ENCODE measurements at places on chromosomes 11 and 22.

GRCh38 chr11:129425214-129425613 lies 49.6 kb downstream of the BARX2 start:
- peaks cover 22% of the 10 kb centered on the region for H3K27me3 ChIP-seq
- no peak for DNase-seq
- peaks cover 2% of the 10 kb centered on the region for H3K36me3 ChIP-seq
- no peaks in the 10 kb centered on the region for H3K4me1 ChIP-seq

DNA sequence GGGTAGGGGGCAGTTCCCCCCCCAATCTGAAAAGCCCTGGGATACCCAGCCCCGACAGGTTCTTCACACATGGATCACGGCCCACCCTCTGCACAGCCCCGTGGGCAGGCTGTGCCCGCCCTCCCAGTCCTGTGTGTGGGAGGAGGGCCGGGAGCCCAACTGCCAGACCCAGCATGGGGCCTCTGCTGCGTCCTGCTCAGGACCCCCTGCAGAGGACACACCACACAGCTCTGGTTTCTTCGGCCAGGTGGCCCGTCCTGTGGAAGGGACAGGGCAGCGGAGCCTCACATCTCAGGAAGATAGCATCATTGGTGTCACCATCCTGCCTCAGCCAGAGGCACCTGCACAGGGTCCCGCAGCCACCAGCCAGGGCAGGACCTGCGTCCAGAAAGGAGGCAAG lies 396.0 kb downstream of the TBC1D22A start:
- DNase-seq = no peak
- peaks cover 6% of the 10 kb centered on the region for H3K36me3 ChIP-seq
- no peaks in the 10 kb centered on the region for H3K27me3 ChIP-seq
- peaks cover 9% of the 10 kb centered on the region for H3K4me1 ChIP-seq
- no peak overlapping the region for H3K27ac ChIP-seq
- H3K4me3 ChIP-seq = no peak overlapping the region

- no peaks in the 10 kb centered on the region for H3K27me3 ChIP-seq
- DNase-seq = no peak
- peaks cover 3% of the 10 kb centered on the region for H3K4me1 ChIP-seq
- no peak overlapping the region for H3K4me3 ChIP-seq
- no peak overlapping the region for H3K27ac ChIP-seq
- H3K36me3 ChIP-seq = no peaks in the 10 kb centered on the region
These were observed 21.5 kb downstream of the FADS3 start for GRCh38 chr11:61869708-61870451.

- peaks cover 58% of the 10 kb centered on the region for H3K27me3 ChIP-seq
- H3K27ac ChIP-seq = no peak overlapping the region
- no peak for DNase-seq
- no peak overlapping the region for H3K4me3 ChIP-seq
- peaks cover 7% of the 10 kb centered on the region for H3K36me3 ChIP-seq
These were observed 20.2 kb downstream of the KREMEN1 start for GRCh38 chr22:29093030-29093429.
